Activated CD4-positive, alpha-beta T cell treated with anti-CD3 and anti-CD28 coated beads, Interleukin-2, amount 10 ng/mL, durations not matched to agents 24 days and 14 days (primary cell): ENCODE measurements at places on chromosomes 16 and 17. TPM values are rescaled to one million over a fixed set of nuclear protein-coding genes. Genes with fewer than 3 reads are reported as not detected.
A peak's percentile ranks its signal among the peaks of the same experiment; 100 is the strongest.

DNA sequence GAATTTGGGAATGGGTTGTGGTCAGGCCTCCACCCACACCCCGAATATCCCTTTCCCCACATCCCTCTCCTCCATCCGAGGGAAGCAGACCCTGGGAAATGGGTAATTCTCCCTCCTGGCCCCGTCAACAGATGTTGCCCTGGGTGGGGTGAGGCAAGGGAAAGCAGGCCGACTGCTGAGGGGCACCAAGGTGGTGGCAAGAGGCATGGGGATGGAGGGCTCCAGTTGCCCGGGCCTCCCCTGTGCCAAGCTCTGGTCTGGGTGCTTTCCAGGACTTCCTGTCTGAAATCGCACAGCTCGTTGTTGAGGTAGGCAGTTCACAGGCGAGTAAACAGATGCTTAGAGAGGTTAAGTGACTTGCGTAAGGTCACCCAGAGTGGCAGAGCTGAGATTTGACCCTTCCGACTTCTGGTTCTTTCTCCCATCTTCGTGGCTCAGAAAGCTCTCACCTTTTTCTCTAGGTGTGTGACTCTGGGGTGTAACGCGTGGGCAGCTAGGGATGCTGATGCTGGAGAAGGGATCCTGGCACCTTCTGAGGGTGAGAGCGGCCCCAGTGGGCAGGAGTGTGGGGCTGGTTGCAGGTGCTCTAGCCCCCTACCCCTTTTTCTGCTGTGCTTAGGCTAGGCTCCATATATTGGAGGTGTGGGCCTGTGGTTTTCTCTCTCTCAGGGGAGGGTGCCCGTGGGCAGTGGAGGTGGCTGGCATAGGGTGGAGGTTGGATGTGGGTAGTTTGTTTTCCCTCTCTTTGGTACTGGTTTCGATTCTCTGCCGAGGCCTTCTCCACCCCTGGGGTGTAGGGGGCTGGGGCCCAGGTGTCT, 17.2 kb downstream of the RARA start:
- H3K27ac ChIP-seq = peak overlapping the region; percentile 93
- peaks cover 2% of the 10 kb centered on the region for H3K27me3 ChIP-seq
- H3K4me3 ChIP-seq = peak overlapping the region; percentile 85

DNA sequence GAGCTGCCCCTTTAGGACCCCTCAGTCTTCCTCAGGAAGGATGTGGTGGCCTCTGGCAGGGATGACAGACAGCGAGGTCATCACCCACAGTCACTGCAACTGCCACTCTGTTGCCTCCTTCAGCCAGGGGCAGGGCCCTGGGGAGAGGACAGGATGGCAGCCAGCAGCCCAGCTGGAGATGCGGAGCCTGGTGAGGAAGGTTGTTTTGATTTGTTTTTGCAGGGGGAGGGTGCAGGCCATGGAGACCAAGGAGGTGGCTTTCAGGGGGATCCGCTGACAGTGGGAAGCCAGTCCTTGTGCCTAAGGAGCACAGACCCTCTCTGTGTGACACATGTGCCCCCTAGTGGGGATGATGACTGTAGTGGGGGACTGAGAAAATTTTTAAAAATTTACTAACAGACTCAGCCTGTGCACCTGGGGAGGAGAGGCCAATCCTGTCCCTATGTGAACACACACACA, 7.4 kb downstream of the PRCD start:
- peak; percentile 88 for DNase-seq
- no peak overlapping the region for H3K4me3 ChIP-seq
- peaks cover 1% of the 10 kb centered on the region for H3K36me3 ChIP-seq

- H3K27me3 ChIP-seq = no peaks in the 10 kb centered on the region
- peaks cover 32% of the 10 kb centered on the region for H3K4me1 ChIP-seq
- no peak overlapping the region for H3K4me3 ChIP-seq
- no peak for DNase-seq
- H3K27ac ChIP-seq = no peak overlapping the region
- H3K36me3 ChIP-seq = peaks cover 44% of the 10 kb centered on the region
Observed at GRCh38 chr16:23519282-23519681, 9.0 kb upstream of the GGA2 start.

Gene RRAD
- total RNA-seq = 1.3 TPM in 2 replicates

- DNase-seq = no peak
- H3K27ac ChIP-seq = no peak overlapping the region
- no peaks in the 10 kb centered on the region for H3K27me3 ChIP-seq
- no peak overlapping the region for H3K4me3 ChIP-seq
Observed at GRCh38 chr16:83447560-83447959, 360.2 kb upstream of the HSBP1 start.

Gene GDPD3
- 6.0 and 6.6 TPM in 2 replicates for total RNA-seq

- H3K4me3 ChIP-seq = no peak overlapping the region
- no peaks in the 10 kb centered on the region for H3K36me3 ChIP-seq
- no peaks in the 10 kb centered on the region for H3K27me3 ChIP-seq
- no peaks in the 10 kb centered on the region for H3K4me1 ChIP-seq
- no peak for DNase-seq
- no peak overlapping the region for H3K27ac ChIP-seq
Observed at GRCh38 chr17:70202840-70203239, 33.5 kb downstream of the KCNJ2 start.

DNA sequence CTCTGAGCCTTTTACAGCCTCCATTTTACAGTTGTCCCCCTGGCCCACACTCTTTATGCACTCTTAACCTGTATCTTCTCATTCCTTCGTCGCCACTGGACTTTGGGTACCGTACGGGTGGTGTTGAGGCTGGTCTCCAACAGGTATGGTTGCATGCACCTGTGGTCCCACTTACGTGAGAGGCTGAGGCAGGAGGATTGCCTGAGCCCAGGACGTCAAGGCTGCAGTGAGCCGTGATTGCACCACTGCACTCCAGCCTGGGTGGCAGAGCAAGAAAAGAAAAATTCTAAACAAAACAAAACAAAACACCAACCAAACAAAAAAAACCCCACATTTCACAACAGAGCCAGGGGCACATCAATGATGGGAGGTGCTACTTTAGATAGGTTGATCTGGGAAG, 14.4 kb upstream of the TMEM98 start:
- DNase-seq = peak; percentile 50
- H3K4me1 ChIP-seq = peaks cover 40% of the 10 kb centered on the region
- no peak overlapping the region for H3K4me3 ChIP-seq
- peaks cover 15% of the 10 kb centered on the region for H3K27me3 ChIP-seq

DNA sequence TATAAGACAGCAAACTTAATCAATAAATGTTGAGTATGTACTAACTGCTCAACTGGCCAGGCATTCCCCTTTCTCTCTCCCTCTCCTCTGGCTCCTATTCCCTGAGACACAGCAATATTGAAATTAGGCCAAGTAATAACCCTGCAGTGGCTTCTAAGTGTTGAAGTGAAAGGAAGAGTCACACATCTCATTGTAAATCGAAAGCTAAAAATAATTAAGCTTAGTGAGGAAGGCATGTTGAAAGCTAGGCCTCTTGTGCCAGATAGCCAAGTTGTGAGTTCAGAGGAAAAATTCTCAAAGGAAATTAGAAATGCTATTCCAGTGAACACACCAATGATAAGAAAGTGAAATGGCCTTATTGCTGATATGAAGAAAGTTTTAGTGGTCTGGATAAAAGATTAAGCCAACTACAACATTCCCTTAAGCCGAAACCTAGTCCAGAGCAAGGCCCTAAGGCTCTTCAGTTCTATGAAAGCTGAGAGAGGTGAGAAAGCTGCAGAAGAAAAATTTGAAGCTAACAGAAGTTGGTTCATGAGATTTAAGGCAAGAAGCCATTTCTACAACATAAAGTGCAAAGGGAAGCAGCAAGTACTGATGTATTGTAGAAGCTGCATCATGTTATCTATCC, 35.4 kb upstream of the ABCC11 start:
- peaks cover 57% of the 10 kb centered on the region for H3K36me3 ChIP-seq
- no peaks in the 10 kb centered on the region for H3K27me3 ChIP-seq
- H3K4me1 ChIP-seq = peaks cover 10% of the 10 kb centered on the region
- H3K27ac ChIP-seq = no peak overlapping the region

DNA sequence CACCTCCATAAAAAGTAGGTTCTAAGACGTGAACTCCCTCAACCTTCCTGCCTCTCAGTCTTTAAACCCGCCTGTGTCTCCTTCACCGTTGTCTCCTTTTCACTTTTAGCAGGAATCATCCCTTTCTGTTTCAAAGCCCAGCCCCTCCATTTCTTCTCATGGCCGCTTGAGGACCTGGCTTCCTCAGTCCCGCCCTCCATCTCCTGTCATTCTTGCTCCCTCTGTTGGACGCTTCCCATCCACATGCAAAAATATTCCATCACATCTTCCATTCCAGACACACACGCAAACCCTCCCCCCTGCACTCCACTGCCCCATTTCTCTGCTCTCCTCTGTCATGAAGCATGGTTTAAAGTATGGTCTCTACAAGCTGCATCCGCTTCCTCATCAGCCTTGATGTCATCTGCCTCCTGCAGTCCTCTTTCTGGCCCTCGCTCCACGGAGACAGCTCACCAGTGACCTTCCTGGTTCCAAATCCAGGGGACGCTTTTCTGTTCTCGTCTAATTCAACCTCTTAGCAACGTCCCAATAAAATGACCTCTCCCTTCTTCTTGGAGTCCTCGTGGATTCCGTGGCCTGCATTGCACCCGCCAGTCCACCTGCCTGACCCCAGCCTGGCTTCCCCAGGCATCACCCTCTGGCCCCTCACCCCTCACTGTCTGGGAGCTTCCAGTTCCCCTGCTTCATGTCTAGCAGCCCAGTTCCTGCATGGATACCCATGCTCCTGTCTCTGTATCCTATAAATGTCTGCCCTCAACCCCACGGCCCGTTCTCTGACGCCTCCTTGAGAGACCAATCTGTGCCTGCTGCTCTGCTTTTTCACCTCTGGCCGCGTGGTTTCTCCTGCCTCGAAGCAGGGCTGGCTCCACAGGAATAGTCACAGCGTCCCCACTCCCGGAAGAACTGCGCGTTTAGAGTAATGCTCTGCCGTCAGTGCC, 26.2 kb downstream of the ANKRD40 start:
- H3K27ac ChIP-seq = no peak overlapping the region
- no peak for DNase-seq
- H3K4me3 ChIP-seq = no peak overlapping the region
- H3K4me1 ChIP-seq = peaks cover 4% of the 10 kb centered on the region

DNA sequence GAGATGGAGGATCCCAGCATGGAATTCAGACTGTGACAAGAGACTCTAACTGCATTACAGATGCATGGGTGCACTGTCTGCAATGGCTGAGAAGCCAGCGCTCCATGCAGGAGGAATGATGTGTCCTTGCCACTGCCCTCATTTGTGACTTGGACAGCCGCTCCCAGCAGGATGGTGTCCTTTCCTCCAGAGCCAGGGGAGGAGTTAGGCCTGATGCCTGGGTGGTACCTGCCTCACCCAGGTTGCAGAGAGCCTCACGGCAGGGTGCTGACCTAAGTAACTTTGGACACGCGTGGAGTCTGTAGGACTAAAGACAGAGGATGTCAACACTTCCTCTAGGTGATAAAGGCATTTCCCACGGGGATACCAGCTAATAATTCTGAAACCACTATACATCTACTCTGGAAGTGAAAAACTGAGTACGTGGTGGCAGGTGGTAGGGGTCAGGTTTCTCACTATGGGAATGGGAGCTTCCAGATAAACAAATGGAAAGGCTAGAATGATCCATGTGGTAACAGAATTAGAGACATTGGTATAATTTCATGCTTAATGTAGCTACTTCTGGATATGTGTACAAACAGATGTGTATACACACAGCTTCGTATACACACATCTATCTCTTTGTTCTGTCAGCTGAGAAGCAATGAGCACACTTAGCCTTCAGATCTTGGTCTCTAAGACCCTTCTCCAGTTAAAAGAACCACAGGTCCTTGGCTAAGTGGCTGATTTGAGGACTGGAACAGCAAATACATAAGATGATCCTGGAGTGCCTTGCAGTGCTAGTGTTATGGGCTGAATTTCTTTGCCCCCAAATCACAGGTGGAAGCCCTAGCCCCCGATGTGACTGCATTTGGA, 13.7 kb upstream of the CSNK1D start:
- H3K4me3 ChIP-seq = no peak overlapping the region
- no peak for DNase-seq
- no peak overlapping the region for H3K27ac ChIP-seq
- peaks cover 22% of the 10 kb centered on the region for H3K4me1 ChIP-seq

Gene TSNAXIP1
- 0.65 and 0.80 TPM in 2 replicates for total RNA-seq

DNA sequence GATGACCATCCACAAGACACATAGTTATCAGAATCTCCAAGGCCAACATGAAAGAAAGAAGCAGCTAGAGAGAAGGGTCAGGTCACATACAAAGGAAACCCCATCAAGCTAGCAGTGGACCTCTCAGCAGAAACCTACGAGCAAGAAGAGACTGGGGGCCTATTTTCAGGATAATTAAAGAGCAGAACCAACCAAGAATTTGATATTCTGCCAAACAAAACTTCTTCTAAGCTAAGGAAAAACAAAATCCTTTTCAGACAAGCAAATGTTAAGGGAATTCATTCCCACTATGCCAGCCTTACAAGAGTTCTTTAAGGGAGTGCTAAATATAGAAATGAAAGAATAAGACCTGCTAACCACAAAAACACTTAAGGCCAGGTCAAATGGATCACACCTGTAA, 47.8 kb downstream of the ITFG1 start:
- no peak overlapping the region for H3K4me3 ChIP-seq
- no peak overlapping the region for H3K27ac ChIP-seq
- H3K4me1 ChIP-seq = peaks cover 7% of the 10 kb centered on the region

Gene SHISA9
- 0.12 TPM in 1 of 2 replicates, not detected in the other for total RNA-seq

DNA sequence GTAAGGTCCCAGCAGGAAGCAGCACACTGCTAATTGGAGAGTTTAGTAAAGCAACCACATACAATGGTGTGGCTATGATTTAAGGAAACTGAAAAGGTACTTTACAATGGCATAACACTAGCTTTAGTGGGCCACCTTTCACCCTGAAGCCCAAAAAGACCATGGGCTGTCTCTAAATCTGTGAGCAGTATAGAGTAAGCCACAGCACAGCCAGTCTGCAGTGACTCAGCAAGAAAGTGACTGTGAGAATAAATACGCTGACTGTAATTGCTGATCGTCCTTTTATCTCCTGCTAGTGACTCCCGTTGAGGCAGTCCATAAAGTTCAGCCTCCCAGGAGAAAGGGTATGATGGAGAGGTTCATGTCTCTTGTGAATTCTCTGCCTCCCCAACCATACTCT, 679.8 kb upstream of the KIF2B start:
- H3K36me3 ChIP-seq = no peaks in the 10 kb centered on the region
- DNase-seq = no peak
- no peaks in the 10 kb centered on the region for H3K27me3 ChIP-seq
- H3K27ac ChIP-seq = no peak overlapping the region
- H3K4me3 ChIP-seq = no peak overlapping the region

Gene DCTPP1
- 167 and 176 TPM in 2 replicates for total RNA-seq
